Heart right ventricle (tissue), 16 donors: ENCODE measurements at places on chromosomes 2 and 18. TPM values are rescaled to one million over a fixed set of nuclear protein-coding genes. Genes with fewer than 3 reads are reported as not detected.

ATG9A gene
- 103 TPM for total RNA-seq

CDK15 gene
- 0.19 TPM for total RNA-seq

CD207 gene
- 0.38 TPM for total RNA-seq

PRKAG3 gene
- not detected for total RNA-seq

NTSR2 gene
- total RNA-seq = not detected

HTR2B gene
- 1.3 TPM for total RNA-seq

UNC80 gene
- 0.21 TPM for total RNA-seq

TUBB8B gene
- total RNA-seq = not detected

ZDBF2 gene
- total RNA-seq = 11.5 TPM

GDF7 gene
- 0.52 TPM for total RNA-seq

CTAGE1 gene
- not detected for total RNA-seq

EEF1B2 gene
- 221 TPM for total RNA-seq

DYNC1I2 gene
- 63.3 TPM for total RNA-seq

AGXT gene
- total RNA-seq = not detected

ACSL3 gene
- total RNA-seq = 65.3 TPM

SMAD7 gene
- 15.4 TPM for total RNA-seq

ITGA6 gene
- total RNA-seq = 48.4 TPM

UGT1A10 gene
- total RNA-seq = not detected

SERPINB11 gene
- not detected for total RNA-seq

ARHGAP25 gene
- 3.8 TPM for total RNA-seq

MAP3K19 gene
- total RNA-seq = not detected

LOXHD1 gene
- total RNA-seq = 0.42 TPM

FSIP2 gene
- total RNA-seq = 0.23 TPM

CPS1 gene
- 2.3 TPM for total RNA-seq

ANKRD30B gene
- not detected for total RNA-seq

FBLN7 gene
- total RNA-seq = 1.7 TPM

ICOS gene
- total RNA-seq = not detected
